ENCODE measurements at places on chromosomes 5 and 9.

DNA sequence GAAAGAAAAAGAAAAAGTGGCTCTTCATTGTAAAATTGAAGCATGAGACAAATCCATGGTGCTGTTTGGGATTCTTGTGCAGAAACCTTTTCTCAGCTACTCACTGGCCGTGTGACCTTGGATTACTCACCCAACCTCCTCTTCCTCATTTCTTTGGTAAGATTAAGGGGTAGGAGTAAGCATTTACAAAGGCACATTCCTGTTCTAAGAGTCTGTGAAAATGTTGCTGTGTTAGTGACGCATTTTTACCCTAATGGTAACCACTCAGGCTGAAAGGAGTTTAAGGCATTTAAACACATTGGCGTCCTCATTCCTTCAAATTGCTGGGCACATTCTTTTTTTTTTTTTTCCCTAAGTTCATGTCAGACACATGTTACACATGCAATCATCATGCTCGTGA lies 4.3 kb downstream of the RAI14 start:
- peaks cover 7% of the 10 kb centered on the region for H3K4me1 ChIP-seq
- no peak for DNase-seq
- no peak overlapping the region for H3K4me3 ChIP-seq
- no peak overlapping the region for H3K27ac ChIP-seq

DNA sequence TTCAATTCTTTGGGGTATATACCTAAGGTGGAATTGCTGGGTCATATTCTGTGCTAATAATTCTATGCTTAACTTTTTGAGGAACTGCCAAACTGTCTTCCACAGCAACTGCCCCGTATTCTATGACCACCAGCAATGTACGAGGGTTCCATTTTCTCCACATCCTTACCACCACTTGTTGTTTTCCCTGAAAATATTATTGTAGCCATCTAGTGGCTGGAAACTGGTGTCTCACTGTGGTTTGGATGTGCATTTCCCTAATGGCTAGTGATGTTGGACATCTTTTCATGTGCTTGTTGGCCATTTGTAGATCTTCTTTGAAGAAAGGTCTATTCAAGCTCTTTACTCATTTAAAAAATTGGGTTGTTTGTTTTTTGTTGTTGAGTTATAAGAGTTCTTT lies 30.7 kb downstream of the MSX2 start:
- DNase-seq = no peak
- H3K36me3 ChIP-seq = no peaks in the 10 kb centered on the region
- peaks cover 10% of the 10 kb centered on the region for H3K27me3 ChIP-seq
- H3K4me3 ChIP-seq = no peak overlapping the region

DNA sequence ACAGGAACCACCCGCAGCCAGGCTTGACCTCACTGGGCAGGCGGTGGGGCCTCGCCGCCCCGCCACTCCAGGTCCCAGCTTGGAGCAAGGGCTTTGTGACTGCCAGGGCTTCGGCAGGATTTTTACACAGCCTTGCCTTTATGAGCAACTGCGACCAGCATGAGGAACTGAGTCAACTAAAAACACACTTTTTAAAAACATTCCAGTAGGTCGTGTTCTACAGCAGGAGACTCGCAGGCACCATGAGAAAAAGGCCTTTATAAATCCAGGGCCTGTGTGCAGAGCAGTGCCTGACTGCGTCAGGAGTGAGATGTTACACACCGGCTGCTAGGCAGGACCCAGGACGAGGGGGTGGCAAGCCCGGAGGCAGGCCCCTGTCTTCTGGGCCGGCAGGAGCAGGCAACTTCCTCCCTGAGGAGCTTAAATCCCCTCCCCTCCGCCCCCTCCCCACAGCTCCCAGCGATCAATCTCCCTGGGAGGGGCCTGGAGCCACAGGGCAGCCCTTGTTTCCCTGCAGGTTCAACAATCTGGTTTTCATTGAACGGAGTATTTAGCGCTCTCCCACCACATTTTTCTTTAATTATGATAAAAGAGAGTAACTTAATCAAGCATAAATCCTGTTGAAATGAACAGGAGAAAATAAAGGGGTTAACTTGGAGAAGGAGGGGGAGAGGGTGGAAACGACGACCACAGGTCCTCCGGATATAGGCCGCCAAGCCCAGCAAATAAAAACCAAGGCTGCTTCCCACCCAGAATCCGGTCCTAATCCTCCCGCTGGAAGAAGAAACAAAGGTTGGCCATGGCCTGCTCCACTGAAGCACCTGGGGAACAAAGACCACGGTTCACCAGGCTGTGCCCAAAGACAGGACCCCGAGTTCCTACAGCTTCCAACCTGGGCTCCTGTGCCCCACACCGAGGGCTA lies 92.5 kb downstream of the ROR2 start:
- H3K4me3 ChIP-seq = no peak overlapping the region
- no peak overlapping the region for H3K27ac ChIP-seq
- DNase-seq = no peak
- no peaks in the 10 kb centered on the region for H3K36me3 ChIP-seq
- H3K4me1 ChIP-seq = no peaks in the 10 kb centered on the region
- H3K27me3 ChIP-seq = no peaks in the 10 kb centered on the region

- H3K4me3 ChIP-seq = no peak overlapping the region
- no peaks in the 10 kb centered on the region for H3K36me3 ChIP-seq
- H3K27me3 ChIP-seq = no peaks in the 10 kb centered on the region
Observed at GRCh38 chr9:116057371-116057770, 96.2 kb upstream of the PAPPA start.

GRCh38 chr9:21696411-21696871 lies 106.0 kb upstream of the MTAP start:
- no peaks in the 10 kb centered on the region for H3K36me3 ChIP-seq
- no peaks in the 10 kb centered on the region for H3K4me1 ChIP-seq
- DNase-seq = no peak
- H3K27me3 ChIP-seq = no peaks in the 10 kb centered on the region
- H3K27ac ChIP-seq = no peak overlapping the region

- no peaks in the 10 kb centered on the region for H3K36me3 ChIP-seq
- no peak overlapping the region for H3K4me3 ChIP-seq
- no peaks in the 10 kb centered on the region for H3K4me1 ChIP-seq
Observed at GRCh38 chr5:109016300-109016699, 268.6 kb downstream of the FER start.

- H3K27ac ChIP-seq = no peak overlapping the region
- H3K27me3 ChIP-seq = no peaks in the 10 kb centered on the region
- no peaks in the 10 kb centered on the region for H3K36me3 ChIP-seq
- H3K4me1 ChIP-seq = no peaks in the 10 kb centered on the region
Observed at GRCh38 chr5:105940181-105940580, 1730.6 kb downstream of the EFNA5 start.

DNA sequence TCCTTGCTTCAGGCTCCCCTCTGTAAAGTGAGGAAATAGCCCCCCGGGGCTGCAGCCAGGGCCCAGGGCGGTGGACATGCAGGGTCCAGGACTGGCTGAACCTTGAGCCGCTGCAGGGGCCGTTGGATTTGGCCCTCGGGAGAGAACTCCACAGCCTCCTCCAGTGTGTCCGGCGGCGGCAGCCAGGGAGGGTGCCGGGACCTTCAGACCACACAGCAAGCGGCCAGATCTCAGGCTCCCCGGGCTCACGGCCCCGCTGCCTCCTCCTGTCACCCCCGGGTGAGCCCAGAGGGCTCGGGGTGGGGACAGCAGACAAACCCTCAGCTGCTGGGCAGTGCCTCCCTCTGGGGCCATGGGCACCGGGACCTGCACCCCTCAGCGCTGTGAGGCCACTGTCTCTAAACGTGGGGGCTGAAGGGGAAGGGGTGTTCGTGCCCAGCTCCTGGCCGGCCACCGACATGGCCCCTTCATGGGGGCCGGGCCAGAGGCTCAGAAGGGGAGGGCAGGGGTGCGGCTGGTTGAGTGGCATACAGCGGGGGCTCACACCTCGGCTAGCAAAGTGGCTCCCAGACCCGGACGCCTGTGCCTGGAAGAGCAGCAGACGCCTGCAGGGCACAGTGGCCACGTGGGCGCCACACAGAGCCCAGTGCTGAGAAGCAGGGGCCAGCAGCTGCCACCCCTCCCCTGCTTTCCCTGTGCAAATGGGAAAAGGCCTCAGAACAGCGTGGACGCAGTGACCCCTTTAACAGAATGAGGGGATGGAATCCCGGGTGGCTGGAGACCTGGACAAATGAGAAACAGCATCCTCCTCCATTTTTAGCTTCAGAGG lies 19.7 kb downstream of the SLC9A3 start:
- H3K4me1 ChIP-seq = no peaks in the 10 kb centered on the region
- H3K27me3 ChIP-seq = peaks cover 8% of the 10 kb centered on the region
- DNase-seq = no peak
- H3K4me3 ChIP-seq = no peak overlapping the region
- H3K36me3 ChIP-seq = no peaks in the 10 kb centered on the region

GRCh38 chr9:130214776-130215340 lies 42.7 kb downstream of the NCS1 start:
- H3K36me3 ChIP-seq = no peaks in the 10 kb centered on the region
- no peak overlapping the region for H3K27ac ChIP-seq
- no peak overlapping the region for H3K4me3 ChIP-seq
- no peaks in the 10 kb centered on the region for H3K4me1 ChIP-seq

DNA sequence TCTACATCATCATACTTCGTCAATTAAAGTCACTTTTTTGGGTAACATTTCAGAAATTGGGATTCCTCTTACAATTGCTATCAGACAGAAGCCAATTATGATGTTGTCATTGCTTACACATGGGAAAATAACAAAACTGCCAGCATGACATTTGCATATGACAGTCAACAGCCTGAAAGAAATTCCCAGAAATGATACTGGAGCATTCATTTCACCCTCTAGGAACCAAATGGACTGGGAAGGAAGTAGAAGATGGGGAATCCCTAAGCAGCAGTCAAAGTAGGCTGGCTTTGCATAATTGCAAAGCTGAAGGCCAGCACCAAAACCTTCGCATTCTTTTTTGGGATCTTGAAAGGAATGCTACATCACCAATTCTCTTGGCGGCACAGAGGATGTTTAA lies 10.7 kb downstream of the HMGCS1 start:
- no peak overlapping the region for H3K4me3 ChIP-seq
- no peaks in the 10 kb centered on the region for H3K27me3 ChIP-seq
- DNase-seq = no peak
- H3K27ac ChIP-seq = no peak overlapping the region

- H3K27ac ChIP-seq = no peak overlapping the region
- no peak for DNase-seq
- no peaks in the 10 kb centered on the region for H3K27me3 ChIP-seq
- no peak overlapping the region for H3K4me3 ChIP-seq
Observed at GRCh38 chr5:175494264-175495183, 16.2 kb downstream of the SFXN1 start.

GRCh38 chr5:174292348-174292747 lies 246.8 kb downstream of the NSG2 start:
- H3K4me1 ChIP-seq = no peaks in the 10 kb centered on the region
- no peaks in the 10 kb centered on the region for H3K36me3 ChIP-seq
- no peak for DNase-seq
- H3K4me3 ChIP-seq = no peak overlapping the region
- no peaks in the 10 kb centered on the region for H3K27me3 ChIP-seq

GRCh38 chr5:6350277-6351090 lies 27.9 kb downstream of the MED10 start:
- no peaks in the 10 kb centered on the region for H3K4me1 ChIP-seq
- H3K36me3 ChIP-seq = no peaks in the 10 kb centered on the region
- no peak overlapping the region for H3K4me3 ChIP-seq
- no peak for DNase-seq
- no peaks in the 10 kb centered on the region for H3K27me3 ChIP-seq
- no peak overlapping the region for H3K27ac ChIP-seq

DNA sequence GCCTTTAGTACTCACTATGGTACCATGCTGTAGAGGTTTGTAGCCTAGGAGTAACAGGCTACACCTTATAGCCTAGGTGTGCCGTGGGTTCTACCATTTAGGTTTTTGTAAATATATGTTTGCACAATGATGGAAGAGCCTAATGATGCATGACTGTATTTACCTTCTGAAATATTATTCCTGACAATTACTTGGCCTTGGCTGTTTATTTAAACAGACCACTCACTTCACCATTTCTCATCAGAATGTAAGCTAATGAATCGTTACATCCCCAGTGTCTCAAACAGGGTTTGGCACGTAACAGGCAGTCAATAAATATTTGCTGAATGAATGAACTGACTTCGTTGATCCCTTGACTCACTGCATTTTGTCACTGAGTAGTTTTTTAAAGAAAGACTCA lies 93.1 kb downstream of the MED27 start:
- no peak for DNase-seq
- H3K4me3 ChIP-seq = no peak overlapping the region
- no peaks in the 10 kb centered on the region for H3K4me1 ChIP-seq
- no peak overlapping the region for H3K27ac ChIP-seq
- H3K27me3 ChIP-seq = no peaks in the 10 kb centered on the region

GRCh38 chr9:127444921-127445850 lies 6.0 kb downstream of the RPL12 start:
- peaks cover 16% of the 10 kb centered on the region for H3K4me1 ChIP-seq
- H3K27me3 ChIP-seq = no peaks in the 10 kb centered on the region
- H3K36me3 ChIP-seq = peaks cover 72% of the 10 kb centered on the region
- DNase-seq = no peak
- no peak overlapping the region for H3K27ac ChIP-seq
- no peak overlapping the region for H3K4me3 ChIP-seq

DNA sequence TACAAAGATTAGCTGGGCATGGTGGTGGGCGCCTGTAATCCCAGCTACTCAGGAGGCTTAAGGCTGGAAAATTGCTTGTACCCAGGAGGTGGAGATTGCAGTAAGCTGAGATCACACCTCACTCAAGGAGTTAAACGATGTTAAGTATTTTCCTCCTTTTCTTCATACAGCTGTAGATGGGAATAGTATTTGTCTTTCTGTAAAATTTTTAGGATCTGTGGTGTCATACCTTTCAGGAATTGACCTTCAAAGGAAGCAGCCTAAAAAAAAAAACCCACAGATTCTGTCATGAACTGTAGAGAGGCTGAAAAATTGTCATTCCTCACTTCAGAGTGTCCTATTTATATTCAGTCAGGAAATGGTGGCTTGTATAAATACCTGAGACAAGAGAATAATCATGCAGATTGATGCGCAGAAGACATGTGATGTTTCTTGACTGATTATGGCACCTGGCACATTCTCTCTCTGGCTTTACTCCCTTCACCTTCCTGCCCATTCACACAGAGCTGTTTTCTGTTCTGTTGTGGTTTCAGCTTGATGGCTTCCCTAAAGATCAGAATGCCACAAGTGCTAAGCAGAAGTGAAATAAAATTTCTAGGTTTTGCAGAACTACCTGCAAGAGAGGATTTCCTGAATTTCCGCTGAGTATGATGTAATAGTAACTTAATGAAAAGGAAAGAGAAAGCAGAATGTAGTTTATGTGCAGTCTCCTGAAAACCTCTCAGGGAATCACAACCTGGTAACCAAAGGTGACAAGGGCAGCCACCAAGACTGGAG lies 3.8 kb downstream of the IFNA1 start:
- H3K4me3 ChIP-seq = no peak overlapping the region
- H3K4me1 ChIP-seq = peaks cover 15% of the 10 kb centered on the region
- no peak for DNase-seq
- H3K27me3 ChIP-seq = no peaks in the 10 kb centered on the region
- no peaks in the 10 kb centered on the region for H3K36me3 ChIP-seq

GRCh38 chr5:31153521-31153920 lies 40.0 kb upstream of the CDH6 start:
- no peak overlapping the region for H3K4me3 ChIP-seq
- H3K4me1 ChIP-seq = no peaks in the 10 kb centered on the region
- no peaks in the 10 kb centered on the region for H3K27me3 ChIP-seq
- H3K36me3 ChIP-seq = no peaks in the 10 kb centered on the region

Data from CD8-positive, alpha-beta memory T cell (primary cell).